ENCODE measurements at places on chromosomes 4 and X.

- DNase-seq: no peak
Observed at GRCh38 chrX:144790148-144790547, 457.2 kb upstream of the SPANXN1 start.

GRCh38 chrX:16643176-16643575, 6.8 kb upstream of the S100G start:
- peak; percentile 74 for DNase-seq

- no peak for DNase-seq
Observed at GRCh38 chr4:172088556-172088955, 275.4 kb downstream of the GALNTL6 start.

- no peak for DNase-seq
Observed at GRCh38 chr4:24582235-24582832, 2.0 kb downstream of the DHX15 start.

- peak; percentile 46 for DNase-seq
Observed at GRCh38 chrX:21735038-21735767, 22.7 kb downstream of the SMPX start.

DNA sequence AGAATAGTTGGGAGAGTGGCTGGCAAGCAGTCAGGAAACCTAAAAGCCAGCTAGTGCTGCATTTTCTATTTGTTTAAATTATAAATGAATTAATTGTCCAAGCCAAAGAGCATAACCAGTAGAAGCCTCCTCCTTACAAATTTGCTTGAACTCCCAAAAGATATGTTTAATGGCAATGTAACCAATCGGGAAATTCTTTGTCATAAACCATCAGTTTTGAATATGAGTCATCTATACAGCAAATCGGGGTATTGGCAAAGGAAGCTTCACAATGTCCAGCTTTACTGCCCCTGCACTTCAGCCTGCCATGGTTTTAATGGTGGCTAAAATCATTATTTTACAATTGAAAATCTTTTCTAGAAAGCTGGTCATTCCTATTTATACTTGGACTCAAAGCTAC, 216.6 kb downstream of the SHROOM3 start:
- DNase-seq: no peak

- DNase-seq: no peak
Observed at GRCh38 chrX:136179133-136179532, 31.8 kb downstream of the FHL1 start.

DNA sequence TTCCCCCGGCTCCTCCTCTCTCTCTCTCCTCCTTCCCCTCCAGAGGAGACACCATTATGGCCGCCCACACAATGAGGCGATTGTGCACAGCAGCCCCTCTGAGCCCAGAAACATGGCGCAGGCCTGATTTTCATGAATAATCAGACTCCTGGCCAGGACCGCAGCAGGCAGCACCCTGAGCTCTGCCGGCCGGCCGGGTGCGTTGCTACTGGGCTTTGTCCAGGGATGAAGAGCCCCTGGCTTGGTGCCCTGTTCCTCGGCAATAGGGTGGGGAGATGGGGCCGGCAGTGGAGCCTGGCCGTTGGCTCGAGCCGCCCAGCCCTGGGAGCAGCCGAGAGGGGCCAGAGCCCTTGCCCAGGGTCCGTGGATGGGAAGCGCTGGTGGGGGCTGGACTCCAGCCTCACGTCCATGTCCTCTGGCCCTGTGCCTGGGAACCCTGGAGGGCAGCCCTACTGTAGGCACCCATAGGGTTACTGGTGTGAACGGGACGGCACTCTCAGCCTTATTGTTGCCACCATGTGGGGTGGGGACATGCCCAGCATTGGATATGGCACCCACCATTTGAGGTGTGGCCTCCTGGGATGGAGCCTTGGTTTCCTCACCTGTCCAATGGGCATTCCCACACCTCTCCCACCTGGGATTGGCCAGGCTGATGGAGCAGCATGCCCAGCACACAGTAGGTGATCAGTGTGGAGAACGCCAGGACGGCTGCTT, 103.0 kb downstream of the SORCS2 start:
- no peak for DNase-seq

DNA sequence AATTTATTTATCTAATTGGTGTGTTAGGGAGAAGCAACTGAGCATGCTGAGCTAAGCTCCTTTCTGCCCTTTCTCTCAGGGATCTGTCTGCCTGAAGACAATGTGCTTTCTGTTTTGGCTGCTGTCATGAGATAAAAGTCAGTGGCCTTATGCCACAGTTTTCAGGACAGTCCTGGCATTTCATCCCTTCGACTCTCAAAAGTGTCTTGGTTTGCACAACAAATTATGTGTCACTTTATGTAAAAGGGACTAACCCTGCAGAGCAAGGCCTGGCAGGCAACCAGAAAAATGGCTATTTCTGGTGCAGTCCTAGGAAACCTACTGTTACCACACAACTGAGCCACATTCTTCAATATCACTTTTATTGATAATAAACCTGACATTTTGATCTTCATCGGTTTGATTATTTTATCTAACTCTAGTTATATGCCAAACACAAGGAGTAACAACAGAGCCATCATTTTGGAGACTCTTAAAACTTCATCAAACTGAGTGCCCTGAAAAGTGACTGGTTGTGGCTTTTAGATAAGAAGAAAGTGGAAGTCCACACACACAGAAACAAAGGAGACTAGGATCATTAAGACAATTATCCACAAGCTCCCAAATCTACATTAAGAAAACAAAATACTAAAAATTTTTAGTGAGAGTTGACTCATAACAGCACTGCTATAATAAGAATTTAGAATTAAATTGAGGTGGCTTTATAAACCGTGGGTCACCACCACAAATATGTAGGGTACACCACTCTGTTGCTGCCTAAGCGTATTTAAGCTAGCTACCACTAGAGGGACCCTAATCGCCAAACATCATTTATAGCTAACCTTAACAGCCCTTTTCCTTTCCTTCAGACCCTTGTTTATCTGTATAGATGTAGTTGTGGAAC, 95.9 kb upstream of the PTPN13 start:
- peak; percentile 82 for DNase-seq

DNA sequence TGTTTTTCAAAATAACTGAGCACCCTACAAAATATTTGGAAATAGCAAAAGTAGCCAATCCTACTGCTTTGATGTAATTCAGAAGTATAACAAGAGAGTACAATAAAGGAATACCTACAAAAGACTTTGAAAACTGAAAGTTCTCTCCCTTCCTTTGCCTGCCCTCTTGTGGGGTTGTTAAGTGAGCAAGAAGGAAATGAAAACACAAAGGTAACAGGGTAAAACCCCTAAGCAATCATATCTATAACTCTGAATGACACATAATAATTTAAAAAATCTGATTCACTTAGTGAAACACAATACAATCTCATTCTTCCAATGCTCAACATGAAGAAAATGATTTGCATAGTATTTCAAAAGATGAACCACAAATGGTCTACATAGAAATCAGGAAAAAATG, 98.2 kb downstream of the FRYL start:
- peak; percentile 29 for DNase-seq

- no peak for DNase-seq
Observed at GRCh38 chr4:25182937-25183336, 22.7 kb upstream of the SEPSECS start.

GRCh38 chr4:183797445-183798300, 107.4 kb upstream of the STOX2 start:
- DNase-seq: peak; percentile 7

GRCh38 chrX:54411732-54412131, 28.5 kb upstream of the TSR2 start:
- DNase-seq: no peak

DNA sequence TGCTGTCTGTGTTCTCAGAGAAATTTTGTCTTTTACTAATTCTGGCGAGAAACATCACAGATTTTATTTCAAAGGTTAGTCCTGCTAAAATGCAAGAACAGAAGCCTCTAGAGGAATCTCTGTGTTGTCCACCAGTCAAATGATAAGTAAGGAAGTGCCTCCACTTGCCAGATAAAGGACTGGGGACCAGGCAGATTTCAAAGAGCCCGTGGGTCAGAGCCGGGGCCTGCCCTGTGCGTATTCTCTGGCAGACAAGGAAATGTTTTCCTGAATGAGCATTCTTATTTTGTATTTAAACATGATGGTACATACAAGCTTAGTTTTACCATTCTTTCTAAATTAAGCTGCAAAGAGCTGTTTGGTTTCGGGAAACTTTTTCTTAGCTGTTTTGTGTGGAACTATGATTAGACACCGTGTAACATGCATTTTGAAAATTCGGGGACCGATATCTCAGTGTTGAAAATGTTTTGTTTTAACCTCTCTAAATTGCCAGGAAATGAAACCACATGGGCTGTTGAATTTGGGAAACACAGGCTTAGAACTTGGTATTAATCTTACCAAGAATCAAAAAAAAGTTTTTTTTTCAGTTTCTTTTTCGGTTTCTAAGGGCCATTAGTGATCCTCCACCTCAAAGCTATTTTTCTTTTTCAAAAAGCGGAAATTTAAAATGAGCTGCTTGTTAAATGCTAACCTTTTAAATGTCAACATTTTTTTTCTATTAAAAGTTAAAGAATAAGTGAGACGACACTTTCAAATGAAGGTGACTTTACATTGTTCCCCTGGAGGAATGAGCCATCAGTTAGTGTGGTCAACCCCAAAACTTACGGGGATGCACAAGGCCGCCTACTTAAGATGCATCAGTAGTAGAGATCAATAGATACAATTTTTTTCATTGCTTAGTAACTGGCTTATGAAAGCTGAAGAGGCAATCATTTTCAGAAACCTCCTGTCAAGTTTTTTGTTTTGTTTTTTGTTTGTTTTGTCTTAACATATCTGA, 89.6 kb upstream of the MTM1 start:
- DNase-seq: no peak

- DNase-seq: no peak
Observed at GRCh38 chr4:5965225-5965624, 53.0 kb downstream of the C4orf50 start.

DNA sequence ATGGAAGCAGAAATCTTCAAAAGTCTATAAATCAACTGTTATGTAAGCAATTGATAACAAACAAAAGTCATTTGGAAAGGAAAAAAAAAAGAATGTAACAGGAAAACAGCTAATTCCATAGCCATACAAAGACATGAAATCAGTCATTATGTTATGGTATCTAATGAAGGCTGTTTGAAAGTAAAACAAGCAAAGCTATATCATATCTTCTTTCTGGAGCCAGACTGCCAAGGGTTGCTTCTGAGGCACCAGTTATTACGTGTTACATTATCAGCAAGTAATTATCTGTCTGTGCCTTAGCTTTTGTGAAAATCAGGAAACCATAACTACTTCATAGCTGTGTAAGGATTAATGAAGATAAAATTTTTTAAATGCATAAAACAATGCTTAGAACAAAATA, 480.2 kb downstream of the FAT4 start:
- no peak for DNase-seq

GRCh38 chr4:177568931-177569330, 126.7 kb upstream of the AGA start:
- DNase-seq: peak; percentile 9

DNA sequence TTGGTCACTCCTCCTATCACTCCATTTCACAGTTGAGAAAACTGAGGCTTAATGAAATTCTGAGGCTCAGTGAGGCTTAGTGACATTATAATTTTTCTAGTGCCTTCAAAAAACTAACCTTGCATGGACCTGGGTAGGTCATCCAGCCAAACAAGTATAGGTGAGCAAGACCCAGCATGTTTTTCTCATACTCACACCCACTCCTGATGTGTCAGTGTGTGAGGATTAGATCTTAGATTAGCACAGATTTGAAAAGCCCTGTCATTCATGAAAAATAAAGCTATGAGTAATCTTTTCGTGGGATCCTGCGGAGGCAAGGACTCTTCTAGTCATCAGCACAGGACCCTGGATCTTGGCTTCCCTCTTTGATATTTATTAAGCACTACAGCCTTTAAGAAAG, 146.7 kb downstream of the CHIC2 start:
- no peak for DNase-seq

DNA sequence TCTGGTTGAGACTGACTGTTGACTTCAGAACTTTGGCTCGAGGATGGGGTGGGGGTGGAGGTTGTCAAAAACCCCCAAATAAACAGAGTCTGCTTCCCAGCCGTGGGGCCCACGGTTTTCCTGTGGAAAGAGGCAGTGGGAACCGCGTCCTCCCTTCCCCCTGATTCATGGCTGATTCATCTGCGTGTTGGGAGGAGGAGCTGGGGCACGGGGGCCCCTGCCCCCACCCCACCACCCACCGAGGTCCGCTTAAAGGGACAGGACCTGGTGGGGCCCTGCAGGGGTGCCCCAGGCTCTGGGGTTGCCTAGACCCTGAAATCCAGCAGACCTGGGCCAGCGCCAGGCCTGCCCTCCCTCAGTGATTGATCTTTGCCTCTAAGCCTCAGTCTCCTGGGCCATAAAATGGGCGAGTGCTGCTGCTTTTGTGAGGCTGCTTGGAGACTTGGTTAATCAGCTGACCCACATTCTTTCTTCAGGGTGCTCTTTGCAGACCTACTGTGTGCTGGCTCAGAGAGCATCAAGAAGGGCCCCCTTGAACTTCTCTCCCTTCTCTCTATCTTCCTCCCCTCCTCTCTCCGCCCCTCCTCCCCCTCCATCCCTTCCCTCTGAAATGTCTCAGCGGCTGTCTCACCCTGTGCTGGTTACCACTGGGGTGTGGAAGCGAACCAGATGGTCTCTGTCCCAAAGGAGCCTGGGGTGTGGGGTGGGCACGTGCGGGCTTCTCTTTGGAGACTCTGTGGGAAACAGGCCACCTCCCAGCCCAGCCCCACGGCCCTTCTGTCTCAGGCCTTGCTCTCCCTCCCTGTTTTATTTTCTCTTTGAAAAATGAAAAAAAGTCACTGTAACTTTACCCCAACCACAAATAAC, 9.1 kb downstream of the HTRA3 start:
- DNase-seq: peak; percentile 93

- DNase-seq: peak; percentile 71
Observed at GRCh38 chrX:24647257-24648058, at the start of gene PCYT1B. TSS of gene PCYT1B (minus strand) at chrX:24647347. CDS start at chrX:24647105, 242 bp downstream.

GRCh38 chr4:158159718-158160094, 13.1 kb downstream of the GASK1B start:
- DNase-seq: no peak

GRCh38 chr4:182435401-182435800, 192.2 kb downstream of the TENM3 start:
- DNase-seq: no peak

GRCh38 chrX:8813036-8813435, 11.9 kb upstream of the FAM9A start:
- no peak for DNase-seq

DNA sequence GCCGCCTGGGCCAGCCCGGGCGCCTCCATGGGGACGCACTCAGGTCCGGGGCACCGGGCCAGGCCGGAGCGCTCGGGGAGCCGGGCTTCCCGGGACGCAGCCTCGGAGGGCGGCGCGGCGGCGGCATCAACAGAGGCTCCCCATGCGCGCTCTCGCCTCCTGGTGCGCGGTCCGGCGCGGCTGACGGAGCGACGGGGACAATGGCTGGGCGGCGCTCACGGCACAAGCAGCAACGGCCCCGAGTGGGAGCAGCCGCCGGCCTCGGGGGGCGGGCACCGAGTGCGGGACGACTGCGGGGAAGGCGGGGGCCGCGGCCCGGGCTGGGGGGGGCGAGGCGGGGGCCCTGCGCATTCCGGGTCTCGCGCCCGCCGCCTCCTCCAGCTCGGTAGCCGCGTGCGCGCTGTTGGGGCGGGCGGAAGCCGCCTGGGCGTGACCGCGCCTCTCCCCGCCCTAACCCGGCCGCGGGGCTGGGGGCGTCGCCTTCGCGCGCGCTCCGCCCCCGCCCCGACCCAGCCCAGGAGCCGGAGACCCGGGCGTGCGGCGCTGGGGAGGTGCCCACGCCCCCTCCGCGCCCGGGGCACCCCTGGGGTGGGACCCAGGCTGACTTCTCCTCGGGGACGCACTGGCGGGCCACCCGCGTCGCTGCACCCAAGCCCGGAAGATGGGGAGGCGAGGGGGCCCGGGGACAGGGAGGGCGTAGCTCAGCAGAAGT, at the start of gene PRKX:
TSS of gene PRKX (minus strand) at position 425 of the 712 bp plus-strand sequence. CDS start at position 29, 396 bp downstream.
- DNase-seq: peak; percentile 55

GRCh38 chr4:151658959-151659600, 101.7 kb downstream of the GATB start:
- peak; percentile 82 for DNase-seq

Data from EH (cell line).